ENCODE measurements at places on chromosomes 6 and 20.
A peak's percentile ranks its signal among the peaks of the same experiment; 100 is the strongest.

DNA sequence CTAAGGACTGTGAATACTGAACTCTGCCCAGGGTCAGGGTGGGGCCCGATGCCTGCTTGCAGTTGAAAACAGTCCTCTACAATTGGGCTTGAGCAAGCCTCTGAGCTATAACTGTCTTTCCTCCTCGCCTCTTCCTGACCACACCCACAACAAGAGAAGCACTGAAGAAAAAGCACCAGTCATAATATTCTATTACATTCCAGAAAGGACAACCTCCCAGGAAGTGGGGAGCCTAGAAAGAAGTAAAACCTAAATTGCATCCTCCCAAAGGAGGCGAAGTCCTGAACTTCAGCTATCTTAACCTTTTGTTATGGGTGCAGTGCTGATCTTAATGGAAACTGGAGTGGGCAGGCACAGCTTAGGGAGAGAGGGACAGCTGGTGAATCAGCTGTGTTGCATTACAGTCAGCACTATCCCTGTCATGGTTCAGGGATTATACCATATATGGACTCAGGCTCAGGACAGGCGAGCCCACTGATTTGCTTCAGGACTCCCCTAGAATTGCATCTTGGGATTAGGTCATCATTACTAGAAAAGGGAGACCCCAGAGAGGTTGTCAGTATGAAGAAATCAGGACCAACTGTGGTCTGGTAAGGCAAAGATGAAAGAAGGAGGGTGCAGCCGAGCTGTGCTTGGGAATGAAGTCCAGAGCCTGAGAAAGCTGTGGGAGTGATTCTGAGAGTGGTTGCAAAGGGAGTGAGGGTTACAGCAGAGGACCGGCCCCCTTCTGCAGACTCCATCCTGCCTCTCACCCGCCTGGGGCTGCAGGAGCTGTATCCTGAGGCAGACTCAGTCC is 18.3 kb upstream of the TRAM2 start:
- DNase-seq, result peak; percentile 42
- no peaks in the 10 kb centered on the region for H3K36me3 ChIP-seq
- no peaks in the 10 kb centered on the region for H3K27me3 ChIP-seq
- peak overlapping the region; percentile 69 for H3K27ac ChIP-seq
- H3K4me3 ChIP-seq, result peak overlapping the region; percentile 50

DNA sequence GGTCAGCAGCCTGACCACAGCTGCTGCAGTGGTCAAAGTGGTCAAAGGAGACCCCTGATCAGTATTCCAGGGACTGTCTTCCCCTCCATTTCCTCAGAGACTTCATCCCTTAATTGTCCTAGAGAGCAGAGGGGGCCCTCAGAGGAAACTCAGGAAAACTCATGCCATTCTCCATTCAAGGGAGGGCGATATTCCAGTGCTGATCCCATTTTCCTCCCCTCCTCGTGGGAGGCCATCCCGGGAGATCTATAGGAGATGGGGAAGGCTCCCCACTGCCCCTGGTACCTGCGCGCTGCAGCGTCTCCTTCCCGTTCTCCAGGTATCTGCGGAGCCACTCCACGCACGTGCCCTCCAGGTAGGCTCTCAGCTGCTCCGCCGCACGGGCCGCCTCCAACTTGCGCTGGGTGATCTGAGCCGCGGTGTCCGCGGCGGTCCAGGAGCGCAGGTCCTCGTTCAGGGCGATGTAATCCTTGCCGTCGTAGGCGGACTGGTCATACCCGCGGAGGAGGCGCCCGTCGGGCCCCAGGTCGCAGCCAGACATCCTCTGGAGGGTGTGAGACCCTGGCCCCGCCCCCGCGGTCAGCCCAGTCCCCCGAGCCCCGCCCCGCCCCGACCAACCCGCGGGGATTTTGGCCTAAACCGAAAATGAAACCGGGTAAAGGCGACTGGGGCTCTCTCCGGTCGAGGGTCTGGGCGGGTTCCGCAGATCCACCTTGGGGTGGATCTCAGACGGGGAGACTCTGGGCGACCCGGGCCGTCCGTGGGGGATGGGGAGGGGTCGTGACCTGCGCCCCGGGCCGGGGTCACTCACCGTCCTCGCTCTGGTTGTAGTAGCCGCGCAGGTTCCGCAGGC is 878 bp downstream of the HLA-C start:
- H3K27me3 ChIP-seq, result no peaks in the 10 kb centered on the region
- DNase-seq, result peak; percentile 62
- peak overlapping the region; percentile 90 for H3K27ac ChIP-seq
- peaks cover 15% of the 10 kb centered on the region for H3K36me3 ChIP-seq
- H3K4me3 ChIP-seq, result peak overlapping the region; percentile 78
- peaks cover 29% of the 10 kb centered on the region for H3K4me1 ChIP-seq

GRCh38 chr6:156978948-156979347 is 201.8 kb downstream of the ARID1B start:
- peaks cover 29% of the 10 kb centered on the region for H3K4me1 ChIP-seq
- no peaks in the 10 kb centered on the region for H3K27me3 ChIP-seq
- H3K27ac ChIP-seq, result no peak overlapping the region
- H3K4me3 ChIP-seq, result no peak overlapping the region
- no peaks in the 10 kb centered on the region for H3K36me3 ChIP-seq

DNA sequence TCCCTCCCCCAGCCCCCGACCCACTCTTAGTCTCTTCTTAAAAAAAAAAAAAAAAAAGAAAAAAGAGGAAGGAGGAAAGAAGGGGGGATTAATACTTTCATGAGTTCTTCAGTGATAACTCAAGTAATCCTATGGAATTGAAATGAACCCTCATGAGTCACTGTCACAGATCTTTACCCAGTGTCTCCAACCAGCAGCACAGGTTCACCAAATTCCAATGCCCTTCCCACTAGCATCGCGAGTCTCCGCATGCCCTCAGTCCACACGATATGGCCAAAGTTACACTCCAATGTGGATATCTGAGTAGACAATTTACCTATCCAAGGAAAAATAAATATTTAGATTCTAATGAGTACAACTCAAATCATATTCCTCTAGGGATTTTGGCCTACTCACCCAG is 74.5 kb downstream of the MDN1 start:
- DNase-seq, result no peak
- H3K36me3 ChIP-seq, result peaks cover 88% of the 10 kb centered on the region
- no peak overlapping the region for H3K27ac ChIP-seq
- no peak overlapping the region for H3K4me3 ChIP-seq
- H3K27me3 ChIP-seq, result no peaks in the 10 kb centered on the region
- H3K4me1 ChIP-seq, result no peaks in the 10 kb centered on the region

DNA sequence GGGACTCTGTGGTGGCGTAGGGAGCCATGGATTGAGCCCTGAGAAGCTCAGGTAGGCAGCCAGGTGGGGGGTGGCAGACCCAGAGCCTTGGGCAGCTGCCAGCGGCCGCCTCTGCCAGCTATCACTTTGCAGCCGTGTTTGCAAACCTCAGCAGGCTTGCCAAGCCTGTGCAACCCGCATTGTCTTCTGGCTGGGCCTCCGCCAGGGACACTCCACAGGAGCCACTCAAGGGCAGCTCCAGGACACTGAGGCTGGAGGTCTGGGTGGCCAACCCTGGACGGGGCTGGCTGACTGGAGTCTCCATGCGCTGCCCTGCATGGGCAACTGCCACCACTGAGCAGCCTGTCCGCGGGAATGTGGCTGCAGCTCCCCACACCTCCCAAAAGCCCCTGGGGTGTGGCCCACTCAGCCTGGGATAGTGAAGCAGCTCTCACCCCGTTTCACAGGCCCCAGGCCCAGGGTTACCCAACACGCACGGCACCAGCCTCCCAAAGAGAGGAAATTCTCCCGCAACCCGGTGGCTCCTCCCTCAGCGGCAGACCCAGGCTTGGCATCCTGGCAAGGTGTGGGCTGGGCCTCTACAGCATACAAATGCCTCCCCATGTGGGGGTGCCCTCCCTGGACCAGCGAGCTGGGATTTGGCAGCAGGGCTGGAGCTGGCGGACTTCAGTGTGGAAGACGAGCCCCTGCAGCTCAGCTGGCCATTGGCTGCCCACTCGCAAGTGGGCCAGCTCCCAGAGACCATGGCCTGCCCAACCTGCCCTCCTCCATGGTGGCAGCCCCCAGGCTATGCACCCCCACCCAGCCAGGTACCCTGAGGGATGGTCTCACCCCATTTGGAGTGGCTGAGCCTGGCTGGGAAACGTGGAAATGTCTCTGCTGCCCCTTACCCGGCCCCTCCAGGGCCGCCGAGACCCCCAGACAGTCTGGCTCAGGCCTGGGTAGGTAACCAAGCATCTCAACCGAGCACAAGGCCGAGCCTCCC is 2.9 kb downstream of the CHRNA4 start:
- no peaks in the 10 kb centered on the region for H3K36me3 ChIP-seq
- H3K27me3 ChIP-seq, result peaks cover 4% of the 10 kb centered on the region
